ENCODE measurements at places on chromosomes 1 and 21. TPM values are rescaled to one million over a fixed set of nuclear protein-coding genes. Genes with fewer than 3 reads are reported as not detected.

DNA sequence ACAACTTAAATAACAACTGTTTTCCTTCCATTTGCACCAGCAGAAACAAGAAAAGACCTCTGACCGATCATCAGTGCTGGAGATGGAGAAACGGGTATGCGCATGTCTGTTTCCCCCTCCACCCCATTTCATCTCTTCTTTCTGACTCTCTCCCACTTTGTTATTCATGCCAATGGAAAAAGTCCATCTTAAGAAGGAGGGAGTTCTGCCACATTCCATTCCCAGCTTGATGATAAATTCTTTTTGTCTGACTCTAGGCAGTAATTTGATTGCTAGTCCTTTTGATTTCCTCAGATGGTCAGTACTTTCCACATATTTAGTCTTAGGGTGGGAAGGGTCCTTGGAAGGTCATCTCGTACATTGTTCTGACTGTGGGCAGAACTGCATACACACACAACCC, 142.5 kb downstream of the SYT2 start:
- no peak for DNase-seq

- peak; percentile 38 for DNase-seq
Observed at GRCh38 chr1:27542463-27543273, 52.7 kb upstream of the WASF2 start.

- no peak for DNase-seq
Observed at GRCh38 chr1:229879746-229880145, 187.3 kb upstream of the GALNT2 start.

DNA sequence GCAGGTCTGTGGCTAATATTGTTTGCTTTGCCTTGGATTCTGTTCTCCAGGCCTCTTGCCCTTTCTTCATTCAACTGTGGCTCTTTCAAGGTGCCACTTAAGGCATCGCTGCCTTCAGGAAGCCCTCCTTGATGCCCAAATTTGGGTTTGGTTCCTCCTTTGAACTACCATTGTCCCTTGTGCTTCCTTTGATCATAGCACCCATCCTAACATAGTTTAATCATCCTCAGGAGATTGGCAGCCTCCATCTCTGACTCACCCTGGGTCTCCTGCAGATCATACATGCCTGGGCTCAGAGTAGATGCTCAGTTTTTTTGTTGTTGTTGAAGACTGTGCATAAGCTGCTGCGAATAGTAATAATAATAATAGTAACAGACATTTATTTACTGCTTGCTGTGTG, 54.4 kb upstream of the ACOT11 start:
- DNase-seq = no peak

- DNase-seq = peak; percentile 76
Observed at GRCh38 chr1:25001125-25001915, 71.2 kb upstream of the RUNX3 start.

GRCh38 chr1:93756657-93757056, 75.0 kb upstream of the BCAR3 start:
- DNase-seq = no peak

GRCh38 chr1:26145041-26145959, 13.6 kb upstream of the FAM110D start:
- DNase-seq = peak; percentile 74

GRCh38 chr21:29145354-29145782, 14.9 kb downstream of the MAP3K7CL start:
- DNase-seq = no peak

DNA sequence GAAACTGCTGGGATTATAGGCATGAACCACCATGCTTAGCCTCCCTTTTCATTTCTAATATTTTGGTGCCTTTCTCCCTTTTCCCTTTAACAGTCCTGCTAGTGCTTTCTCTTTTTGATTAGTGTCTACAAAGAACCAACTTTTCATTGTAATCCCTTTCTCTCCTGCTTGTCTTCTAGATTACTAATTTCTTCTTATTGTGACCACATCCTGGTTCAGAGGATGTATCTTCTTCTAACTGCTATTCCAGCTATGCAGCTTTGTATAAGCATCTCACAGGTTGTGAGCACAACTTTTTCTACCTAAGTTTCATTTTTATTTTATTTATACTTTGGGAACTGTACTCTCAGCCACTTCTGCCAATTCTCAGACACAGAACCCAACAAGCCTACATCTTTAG, 14.7 kb downstream of the ZNF648 start:
- no peak for DNase-seq

- no peak for DNase-seq
Observed at GRCh38 chr1:178898401-178898800, 27.5 kb upstream of the ANGPTL1 start.

DNA sequence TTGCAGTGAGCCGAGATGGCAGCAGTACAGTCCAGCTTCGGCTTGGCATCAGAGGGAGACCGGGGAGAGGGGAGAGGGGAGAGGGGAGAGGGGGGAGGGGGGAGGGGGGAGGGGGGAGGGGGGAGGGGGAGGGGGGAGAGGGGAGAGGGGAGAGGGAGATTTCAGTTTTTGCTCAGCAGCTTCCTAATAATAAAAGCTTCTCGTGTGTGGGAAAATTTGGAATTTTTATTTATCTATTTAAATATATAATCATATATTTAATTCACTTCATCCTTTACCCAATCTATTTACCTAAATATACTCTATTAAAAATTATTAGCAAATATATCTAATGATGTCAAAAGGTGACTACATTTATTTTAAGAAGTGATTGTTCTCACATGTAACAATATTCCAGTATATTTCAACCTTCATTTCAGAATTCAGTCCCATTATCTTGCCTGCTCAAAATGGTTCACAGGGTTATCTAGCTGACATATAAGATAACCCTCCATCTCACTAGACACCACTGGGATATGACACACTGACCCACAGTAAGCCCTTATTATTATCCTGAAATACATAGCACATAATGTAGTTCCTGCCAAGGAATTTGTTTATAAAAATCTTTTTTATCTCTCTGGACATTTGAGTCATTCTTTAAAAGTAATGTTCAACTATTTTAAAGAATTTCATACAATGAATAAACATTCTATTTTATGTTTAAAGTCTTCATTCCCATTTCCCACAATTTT, 105.9 kb downstream of the GPATCH2 start:
- DNase-seq = no peak

- DNase-seq = no peak
Observed at GRCh38 chr1:107246775-107247345, 106.0 kb downstream of the NTNG1 start.

DNA sequence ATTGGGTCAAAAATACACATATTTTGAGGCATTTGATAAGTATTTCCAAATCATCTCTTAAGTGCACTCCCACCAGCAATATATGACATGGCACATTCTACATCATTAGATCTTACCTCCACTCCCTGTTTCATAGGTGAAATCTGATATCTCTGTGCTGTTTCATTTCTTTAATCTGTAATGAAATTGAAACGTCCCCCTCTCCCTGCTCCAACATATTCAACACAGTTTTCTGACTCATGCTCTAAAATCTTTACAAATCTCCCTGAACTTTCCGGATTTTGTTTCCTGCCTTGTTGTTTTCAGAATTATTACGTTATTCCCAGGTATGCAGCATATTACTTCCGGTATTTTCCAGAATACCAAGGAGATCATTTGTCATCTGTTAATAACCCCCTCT, 66.1 kb upstream of the AKT3 start:
- no peak for DNase-seq

DNA sequence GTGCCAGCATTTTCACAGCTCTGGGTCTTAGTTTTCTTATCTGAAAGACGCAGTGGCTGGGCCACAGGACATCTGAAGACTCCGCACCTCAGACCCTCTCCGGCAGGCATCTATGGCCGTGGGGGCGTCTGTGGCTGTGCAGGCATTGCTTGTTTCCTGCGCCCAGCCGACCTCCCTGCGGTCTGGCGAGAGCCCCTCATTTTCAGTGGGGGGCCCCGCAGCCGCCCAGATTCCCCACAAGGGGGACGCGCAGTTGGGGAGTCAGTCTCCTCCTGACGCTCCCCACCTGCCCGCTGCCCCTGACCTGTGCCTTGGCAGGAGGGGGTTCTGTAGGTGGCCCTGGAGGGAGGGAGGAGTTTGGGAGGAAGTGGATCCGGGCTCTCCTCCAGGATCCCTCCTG, 3.5 kb upstream of the TFF1 start:
- DNase-seq = no peak

The APOBEC4 gene
- not detected for total RNA-seq

The AMY1B gene
- total RNA-seq = not detected

The IL19 gene
- total RNA-seq = not detected

The DNALI1 gene
- not detected for total RNA-seq

The CDK18 gene
- 7.9 TPM for total RNA-seq

The ZNF678 gene
- total RNA-seq = 8.5 TPM

Data from activated naive CD4-positive, alpha-beta T cell treated with anti-CD3 and anti-CD28 coated beads, Interleukin-2, amount 50 U/mL, for 72 hours (primary cell).